Esophagus squamous epithelium (tissue), 5 donors: ENCODE measurements at places on chromosomes 5 and 9.

DNA sequence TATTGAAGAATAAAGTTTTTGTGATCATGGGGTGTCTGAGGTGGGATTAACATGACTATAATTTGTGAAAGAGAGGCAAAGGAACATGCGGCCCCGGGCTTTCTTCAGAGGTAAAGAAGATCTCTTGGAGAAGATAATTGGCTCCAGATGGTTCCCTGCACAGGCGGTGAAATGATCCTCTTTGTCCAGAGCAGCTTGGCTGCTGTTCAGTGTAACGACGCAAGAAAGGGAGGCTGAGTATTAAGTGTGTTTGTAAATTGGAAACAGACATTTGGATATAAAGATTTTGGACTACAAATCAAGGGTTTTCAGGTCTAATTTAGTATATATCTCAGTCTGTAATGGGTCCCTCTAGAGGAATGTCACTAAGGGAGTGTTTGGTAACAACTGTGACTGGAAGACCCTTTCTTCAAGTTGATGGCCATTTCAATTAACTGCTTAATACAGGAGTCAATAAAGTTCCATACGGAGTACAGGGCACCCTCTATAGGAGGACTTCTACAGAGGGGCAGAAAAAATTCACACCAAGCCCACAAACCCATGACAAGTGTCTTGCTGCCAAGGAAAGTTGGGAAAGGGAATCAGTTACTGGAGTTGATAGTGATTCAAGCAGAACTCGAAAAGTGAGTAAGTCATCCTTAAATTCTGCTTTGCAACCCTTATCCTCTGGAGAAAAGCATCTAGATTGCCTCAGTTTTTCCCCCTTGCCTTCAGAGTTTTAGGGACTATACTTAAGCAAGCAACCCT is 4.1 kb downstream of the EQTN start:
- DNase-seq = no peak

DNA sequence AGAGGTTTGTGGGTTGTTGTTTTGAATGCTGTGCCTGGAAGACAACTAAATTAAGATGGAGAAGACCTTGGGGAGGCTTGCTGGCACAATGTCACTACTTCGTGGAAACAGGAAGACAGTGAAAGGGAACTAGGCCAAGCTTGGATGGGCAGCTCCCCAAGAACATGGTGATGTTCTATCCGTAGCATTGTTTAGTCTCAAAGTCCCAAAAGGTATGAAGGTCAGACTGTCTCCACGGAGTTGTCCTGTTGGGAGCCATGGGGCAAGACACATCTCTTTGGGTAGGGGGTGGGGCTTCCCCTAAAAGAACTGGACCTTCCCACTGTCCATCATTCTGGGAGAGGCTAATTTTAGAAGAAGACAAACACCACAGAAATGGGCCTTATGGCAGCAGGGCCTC is 140.5 kb downstream of the ENTREP1 start:
- DNase-seq = no peak

DNA sequence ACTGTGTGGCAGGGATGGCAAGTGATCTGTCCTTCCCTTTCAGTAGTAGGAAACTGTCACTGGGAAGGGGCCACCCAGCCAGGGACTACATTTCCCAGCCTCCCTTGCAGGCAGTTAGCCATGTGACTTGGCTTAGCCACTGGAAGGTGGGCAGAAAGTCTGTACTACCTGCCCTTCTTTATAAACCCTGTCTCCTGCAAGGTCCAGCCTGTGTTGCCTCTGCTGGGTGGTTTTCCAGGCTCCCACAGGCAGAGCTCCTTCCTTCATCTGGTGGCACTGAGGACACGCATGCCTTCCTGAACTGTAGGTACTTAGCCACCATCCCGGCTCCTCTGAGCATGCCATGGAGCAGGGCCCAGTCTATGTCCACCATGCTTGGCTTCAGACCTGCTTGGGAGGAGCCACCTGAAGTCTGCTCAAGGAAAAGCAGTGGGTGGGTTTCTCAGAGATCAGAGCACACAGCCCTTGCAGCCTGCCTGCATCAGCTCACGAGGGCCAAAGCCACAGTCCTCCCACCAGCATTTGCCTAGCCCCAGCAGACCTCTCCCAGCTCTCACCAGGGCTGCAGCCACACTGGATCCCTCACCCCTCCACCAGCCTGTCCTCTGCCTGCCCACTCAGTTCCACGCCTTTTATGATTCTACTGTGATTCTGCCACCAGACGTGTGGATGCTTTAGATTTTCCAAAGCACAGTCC is 16.7 kb upstream of the SLC25A51 start:
- DNase-seq = no peak

DNA sequence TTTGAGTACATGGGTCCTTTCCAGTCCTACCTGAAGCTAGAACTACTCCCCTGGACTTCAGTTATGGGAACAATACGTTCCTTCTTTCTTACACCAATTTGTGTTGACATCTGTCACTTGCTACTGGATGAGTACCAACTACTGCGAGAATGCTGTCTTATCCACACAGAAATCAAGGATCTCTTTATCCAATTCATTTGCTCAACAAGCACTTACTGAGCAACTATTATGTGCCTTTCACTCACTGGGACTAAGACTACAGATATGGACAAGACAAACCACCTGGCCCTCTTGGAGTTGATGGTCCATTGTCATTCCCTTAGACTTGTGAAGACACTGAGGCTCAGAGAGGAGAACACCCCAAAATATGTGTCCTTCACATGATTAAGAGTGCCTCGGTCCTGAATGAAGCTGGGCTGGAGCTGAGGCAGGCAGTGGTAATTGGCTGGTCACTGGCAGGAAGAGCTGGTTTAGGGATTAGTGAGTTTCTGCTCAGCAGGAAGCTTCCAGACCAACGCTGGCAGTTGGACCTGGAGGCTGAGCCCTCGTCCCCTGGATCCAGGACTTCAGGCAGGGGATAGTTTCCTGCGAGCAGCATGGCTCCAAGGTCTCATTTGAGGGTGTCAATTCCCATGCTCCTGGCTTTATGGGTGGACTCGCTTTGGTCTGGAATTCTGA is 8.4 kb upstream of the ARSI start:
- no peak for DNase-seq

DNA sequence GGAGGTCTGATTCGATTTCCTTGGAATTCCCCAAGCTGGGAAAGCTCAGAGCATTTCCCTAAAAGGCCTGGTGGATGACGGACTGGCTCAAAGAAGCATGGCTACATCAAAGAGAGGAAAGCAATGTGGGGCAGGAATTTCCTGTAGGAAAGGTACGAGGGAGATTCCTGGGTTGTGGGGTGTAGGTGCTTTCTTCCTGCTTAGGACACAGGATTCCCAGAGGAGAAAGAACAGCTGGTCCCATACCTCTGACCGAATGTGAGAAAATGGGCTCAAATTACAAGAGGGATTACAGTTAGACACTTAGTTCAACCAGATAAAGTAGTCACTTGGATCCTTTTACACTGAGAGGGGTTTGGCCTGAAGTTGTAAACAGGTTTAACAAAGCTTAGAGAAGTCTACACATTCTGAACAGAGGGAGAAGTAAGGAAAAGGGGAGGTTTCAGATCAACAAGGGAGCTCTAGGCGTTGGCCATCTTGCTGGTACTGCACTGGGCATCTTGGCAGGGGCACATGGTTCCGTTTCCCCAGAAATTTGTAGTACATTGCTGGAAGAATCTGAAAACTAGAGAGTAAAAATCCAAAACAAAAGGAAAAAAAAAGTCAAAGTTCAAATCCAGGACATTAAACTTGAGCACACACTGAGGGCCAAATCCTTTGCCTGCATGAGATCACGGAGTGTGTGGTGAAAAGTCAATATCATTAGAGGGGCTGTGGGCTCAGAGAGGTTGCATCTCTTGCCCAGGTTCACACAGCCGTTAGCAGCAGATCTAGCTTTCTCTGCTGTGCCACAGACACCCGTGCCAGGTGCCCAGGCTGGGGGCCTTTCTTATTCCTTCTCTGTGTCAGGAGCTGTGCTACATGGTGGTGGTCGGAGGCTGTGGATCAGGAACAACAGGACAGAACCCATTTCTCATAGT is 171.3 kb downstream of the RGS3 start:
- DNase-seq = no peak

GRCh38 chr5:104512063-104512825 is 949.7 kb upstream of the NUDT12 start:
- no peak for DNase-seq

DNA sequence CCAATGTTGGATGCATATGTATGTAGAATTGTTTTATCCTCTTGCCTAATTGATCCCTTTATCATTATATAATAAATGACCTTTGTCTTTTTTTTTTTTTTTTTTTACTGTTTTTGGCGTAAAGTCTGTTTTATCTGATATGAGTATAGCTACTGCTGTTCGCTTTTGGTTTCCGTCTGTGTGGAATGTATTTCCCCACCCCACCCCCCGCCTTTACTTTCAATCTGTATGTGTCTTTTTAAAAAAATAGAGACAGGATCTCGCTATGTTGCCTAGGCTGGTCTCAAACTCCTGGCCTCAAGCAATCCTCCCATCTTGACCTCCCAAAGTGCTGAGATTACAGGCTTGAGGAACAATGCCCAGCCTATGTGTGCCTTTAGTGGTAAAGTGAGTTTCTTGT is 11.3 kb downstream of the AHRR start:
- no peak for DNase-seq

DNA sequence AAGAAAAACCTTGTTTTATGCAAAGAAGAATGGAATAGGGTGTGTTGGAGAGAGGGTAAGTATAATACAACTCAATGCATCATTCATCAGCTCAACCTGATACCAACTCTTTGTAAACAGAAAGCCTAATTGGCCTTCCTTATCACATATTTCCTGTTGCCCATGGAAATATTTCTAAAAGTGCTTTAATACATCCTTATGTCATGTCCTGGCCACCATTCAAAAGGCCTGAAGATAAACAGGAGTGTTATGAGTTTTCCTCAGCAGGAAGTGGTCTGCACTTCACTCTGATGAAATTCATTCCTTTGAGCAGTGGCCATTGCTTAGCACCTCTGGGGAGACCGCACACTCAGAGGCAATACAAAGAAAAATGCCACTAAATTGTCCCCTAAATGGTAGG is 511.2 kb downstream of the SEMA5A start:
- no peak for DNase-seq

- no peak for DNase-seq
These were observed 839.9 kb downstream of the MAT2B start for GRCh38 chr5:164345173-164345849.

- no peak for DNase-seq
These were observed 85.6 kb downstream of the MACROH2A1 start for GRCh38 chr5:135313405-135313804.

DNA sequence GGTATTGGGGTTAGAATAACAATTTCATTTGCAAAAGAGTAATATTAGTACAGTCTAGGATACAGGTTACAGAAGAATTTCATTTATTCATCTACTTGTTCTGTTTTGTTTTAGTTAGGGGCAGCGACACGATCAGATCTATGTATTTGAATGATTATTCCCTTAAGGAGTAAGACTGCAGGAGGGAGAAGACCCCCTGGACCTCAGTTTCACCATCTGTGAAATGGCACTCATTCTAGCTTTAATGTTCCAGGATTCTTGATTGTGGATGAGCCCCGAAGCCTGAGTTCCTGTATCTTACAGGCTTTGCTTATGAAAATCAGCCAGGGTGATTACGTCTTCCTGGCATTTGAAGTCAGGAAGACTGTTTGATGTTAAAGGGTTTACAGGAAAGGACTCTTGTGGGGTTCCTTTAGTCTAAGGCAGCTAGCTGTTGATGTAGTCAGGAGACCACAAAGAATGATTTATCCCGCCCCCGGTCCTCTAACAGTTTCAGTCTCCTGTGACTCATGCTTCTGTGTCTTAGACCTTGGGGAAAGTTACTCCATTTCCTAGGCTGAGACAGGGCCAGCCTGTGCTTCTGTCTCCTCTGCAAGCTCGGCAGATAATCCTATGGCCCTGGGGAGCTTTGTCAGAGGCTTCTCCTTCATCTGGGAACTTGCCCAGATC is 11.5 kb downstream of the SMIM3 start:
- DNase-seq = no peak

DNA sequence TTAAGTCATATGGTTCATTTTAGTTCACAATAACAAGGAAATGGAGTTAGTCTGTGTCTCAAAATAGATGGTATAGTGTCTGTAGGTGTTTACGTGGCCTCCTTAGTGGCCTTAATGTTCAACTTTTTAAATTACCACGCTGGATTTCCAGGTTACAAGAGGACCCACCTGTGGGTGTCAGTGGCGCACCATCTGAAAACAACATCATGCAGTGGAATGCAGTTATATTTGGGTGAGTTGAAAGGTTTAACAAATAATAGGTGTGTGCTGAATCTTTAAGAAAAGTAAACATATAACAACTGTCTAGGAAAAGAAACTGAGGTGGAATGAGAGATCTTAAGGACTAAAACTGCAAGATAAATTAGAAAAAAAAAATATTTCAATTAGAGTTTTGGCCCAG is 2.9 kb downstream of the UBE2B start:
- no peak for DNase-seq

- no peak for DNase-seq
These were observed 7.6 kb upstream of the ANKRD34B start for GRCh38 chr5:80577707-80578106.

GRCh38 chr5:112445626-112446350 is 26.7 kb upstream of the EPB41L4A start:
- no peak for DNase-seq

GRCh38 chr5:103216137-103216536 is 42.4 kb upstream of the MACIR start:
- DNase-seq = no peak

DNA sequence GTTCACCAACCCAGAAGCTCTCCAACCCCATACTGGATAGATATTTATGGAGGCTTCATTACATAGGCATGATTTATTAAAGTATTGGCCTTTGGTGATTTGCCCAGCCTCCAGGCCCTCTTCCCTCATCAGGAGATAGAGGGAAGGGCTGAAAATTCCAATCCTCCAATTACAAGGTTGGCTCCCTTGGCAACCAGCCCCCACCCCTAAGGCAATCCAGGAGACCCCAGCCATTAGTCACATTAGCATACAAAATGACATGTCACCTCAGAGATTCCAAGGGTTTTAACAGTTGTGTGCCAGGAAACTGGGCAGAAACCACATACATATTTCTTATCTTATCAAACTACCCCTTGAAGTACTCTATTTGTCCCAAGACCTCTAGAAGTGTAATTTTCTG is 210.0 kb downstream of the HINT1 start:
- no peak for DNase-seq

DNA sequence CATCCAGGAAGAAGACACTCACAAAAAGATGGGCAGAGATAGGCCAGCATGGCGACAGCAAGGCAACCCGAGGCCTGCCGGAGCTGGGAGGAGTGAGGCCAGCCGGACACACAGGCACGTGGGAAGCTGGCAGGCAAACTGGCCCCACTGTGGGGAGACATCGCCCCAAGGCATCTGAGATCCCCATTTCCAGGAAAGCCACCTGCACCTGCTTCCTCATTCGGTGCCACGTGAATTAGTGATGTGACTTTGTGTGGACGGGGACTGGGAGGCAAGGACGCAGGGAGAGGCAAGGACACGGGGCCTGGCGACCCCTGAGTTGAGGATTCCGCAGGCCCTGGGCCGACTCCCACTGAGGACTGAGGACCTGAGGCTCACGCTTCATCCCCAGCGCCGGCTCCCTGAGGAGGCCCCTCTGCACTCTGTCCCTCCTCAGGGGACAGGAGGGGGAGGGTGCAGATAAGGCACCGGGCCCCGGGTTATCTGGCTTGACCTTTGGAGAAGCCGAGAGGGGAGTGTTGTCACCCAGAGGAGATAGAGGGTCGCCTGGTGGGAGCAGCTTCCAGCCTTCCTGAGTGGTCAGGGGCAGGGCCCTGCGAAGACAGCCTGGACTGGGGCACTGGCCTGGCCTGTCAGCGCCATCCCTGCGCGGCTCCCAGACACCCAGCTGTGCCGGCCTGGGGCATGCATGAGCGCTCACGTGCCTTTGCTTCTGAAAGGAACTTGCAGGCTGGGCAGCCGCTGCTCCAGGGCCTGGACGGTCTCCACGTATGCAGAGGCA is 39.7 kb downstream of the NDUFS6 start:
- no peak for DNase-seq
